ENCODE measurements at places on chromosomes 2 and 18.

DNA sequence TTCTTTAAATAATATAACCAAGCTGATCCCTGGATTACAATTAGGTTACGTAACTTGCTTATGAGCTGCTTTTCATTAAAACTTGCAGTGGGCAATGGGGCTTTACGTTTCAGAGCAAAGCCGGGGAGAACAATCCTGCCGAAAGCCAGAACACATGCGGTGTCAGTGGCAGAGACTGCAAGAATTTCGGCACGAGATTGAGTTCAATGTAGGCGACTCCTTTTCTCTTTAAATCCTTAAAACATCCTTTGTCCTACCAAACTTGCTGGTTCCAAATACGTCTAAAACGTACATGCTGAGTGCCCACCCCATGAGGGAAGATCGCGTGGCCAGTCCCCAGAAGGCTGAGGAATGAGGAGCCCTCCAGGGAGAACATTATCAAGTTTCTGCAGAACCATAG, 36.8 kb upstream of the NCOA1 start:
- no peak for DNase-seq

DNA sequence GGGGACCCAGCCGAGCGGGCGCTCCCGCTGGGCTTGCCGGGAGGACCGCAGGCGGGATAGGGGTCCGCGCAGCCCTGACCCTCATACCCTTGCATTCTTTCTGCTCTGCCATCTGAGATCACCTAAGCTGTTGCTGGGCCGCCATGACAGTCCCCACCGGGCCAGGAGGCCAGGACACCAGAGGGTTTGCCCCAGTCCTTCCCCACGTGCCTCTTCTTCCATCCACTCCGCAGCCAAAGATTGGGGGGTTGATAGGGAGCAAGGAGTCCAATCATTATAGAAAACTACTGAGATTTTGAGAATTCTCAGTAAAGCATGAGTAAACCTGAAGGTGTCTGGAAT, 453 bp upstream of the GRB14 start:
- no peak for DNase-seq

DNA sequence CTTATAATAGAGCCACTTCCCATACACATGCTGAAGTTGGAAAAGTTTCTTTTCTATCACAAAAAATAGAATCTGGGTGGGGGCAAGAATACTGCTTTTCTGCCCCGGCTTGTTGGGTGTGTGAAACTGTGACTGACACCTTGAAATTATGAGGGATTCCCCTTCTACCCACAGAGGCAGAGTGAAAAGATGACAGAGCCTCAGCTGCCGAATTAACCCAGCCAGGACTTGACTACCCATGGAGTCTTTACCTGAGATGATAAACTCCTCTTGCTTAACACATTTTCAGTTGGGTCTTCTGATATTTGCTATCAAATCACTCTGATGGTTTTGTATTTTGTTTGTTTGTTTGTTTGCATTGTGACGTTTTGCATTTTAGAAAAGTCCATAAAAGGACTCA, 66.0 kb upstream of the PMAIP1 start:
- DNase-seq = no peak

GRCh38 chr2:204776781-204777559, 231.7 kb downstream of the PARD3B start:
- DNase-seq = no peak

- no peak for DNase-seq
Measured at GRCh38 chr2:190512539-190513095, 21.9 kb downstream of the NEMP2 start.

DNA sequence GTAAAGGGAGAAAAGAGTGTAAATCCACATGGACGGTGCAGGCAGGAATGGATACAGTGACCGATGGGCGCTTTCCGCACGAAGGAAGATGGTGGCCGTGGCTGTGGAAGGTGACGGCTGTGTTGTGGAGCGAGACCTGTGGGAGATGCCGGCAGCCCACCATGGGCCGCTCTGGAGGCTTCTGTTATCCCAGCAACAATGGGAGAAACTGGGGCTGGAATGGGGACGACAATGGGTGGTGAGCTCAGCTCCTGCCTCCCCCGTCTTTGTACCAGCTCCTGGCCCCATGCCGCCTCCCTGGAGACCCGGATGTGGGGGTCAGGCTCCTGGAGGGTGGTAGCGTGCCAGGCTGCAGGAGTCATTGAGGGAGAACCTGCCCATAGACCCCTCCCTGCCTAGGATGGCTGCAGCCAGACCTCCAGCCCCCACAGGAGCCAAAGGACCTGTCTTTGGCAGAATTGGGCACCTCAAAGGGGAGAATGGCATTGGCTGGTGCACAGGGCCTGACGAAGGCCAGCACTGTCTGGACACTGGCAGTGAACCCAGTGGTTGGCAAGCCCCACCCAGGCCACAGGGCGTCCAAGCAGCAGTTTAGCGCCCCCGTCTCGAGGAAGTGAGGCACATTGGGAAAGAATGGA, 72.6 kb downstream of the SLC66A2 start:
- DNase-seq = no peak

GRCh38 chr2:220147161-220148038, 520.0 kb downstream of the SLC4A3 start:
- no peak for DNase-seq

GRCh38 chr2:133586978-133587377, 18.7 kb upstream of the NCKAP5 start:
- DNase-seq = no peak

DNA sequence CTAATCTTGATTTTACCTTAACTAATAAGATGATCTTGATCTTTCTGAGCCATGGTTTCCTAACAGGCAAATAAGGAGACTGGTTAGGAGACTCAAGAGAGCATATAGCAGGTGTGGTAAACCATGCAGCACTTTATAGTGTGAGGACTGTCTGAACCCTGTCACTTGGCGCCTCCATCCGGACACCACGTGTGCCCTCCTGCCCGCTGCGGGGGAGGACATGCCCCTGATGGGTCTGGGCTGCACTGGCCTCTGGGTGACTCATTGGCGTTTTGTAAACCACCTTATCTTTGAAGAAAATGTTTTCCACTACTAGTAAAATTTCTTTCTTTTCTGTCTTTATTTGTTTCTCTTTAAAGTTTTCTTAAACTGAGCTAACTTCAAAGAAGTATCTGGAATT, 131.1 kb downstream of the FMNL2 start:
- no peak for DNase-seq

- no peak for DNase-seq
Measured at GRCh38 chr18:37520508-37520907, 45.1 kb downstream of the CELF4 start.

DNA sequence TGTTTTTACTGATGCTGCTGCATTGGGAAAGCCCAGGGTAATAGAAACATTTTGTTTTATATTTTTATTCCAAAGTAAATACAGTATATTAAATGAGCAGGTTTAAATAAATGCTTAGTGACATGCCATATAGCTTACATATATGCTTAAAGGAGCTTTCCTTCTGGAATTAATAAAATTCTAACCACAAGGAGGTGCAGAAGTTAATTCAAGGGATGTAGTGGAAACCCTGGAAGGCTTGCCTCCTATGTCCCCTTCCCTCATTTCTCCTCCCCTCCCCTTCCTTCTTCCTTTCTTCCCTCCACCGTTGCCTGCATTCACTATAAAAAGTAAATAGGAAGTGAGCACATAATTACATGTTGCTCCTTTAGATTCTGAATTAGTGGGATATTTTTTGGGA, 96.3 kb downstream of the UBE2E3 start:
- no peak for DNase-seq

GRCh38 chr2:144642131-144642530, 122.2 kb upstream of the ZEB2 start:
- no peak for DNase-seq

DNA sequence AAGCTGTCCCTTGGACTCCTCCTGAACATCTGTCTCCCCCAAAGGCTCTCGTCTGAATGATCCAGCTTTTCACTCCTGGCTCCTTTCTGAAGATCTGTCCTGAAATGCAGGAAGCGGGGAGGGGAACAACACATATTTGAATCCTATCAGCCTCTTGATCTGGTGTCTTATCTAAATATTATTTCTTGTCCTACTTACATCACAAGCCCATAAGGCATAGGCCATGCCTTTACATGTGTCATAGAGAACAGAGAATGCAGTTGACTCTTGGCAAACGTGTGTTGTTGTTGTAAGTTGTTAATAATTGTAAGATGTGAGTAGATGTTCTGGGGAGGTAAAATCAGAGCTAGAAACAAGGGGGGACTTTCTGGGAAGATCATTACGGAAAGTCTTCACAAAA, 57.4 kb downstream of the GATA6 start:
- DNase-seq = no peak

DNA sequence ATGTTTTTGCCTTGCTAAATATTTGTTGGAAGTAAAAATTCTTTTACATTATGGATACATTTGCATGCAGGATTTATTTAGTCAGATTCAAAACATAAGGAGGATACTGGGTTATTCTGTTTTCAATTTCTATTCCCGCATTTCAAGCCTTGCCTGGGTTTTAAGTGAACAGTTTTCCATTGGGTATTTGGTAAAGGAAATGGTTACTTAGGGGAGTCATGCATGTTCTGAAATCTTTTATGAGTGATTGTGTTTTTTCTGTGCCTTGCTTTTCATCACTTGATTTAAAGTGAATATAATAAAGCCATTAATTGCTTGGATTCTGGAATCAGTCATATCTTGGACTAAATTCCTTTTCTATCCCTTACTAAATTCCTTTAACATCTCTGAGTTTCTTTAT, 12.0 kb upstream of the SP9 start:
- no peak for DNase-seq

DNA sequence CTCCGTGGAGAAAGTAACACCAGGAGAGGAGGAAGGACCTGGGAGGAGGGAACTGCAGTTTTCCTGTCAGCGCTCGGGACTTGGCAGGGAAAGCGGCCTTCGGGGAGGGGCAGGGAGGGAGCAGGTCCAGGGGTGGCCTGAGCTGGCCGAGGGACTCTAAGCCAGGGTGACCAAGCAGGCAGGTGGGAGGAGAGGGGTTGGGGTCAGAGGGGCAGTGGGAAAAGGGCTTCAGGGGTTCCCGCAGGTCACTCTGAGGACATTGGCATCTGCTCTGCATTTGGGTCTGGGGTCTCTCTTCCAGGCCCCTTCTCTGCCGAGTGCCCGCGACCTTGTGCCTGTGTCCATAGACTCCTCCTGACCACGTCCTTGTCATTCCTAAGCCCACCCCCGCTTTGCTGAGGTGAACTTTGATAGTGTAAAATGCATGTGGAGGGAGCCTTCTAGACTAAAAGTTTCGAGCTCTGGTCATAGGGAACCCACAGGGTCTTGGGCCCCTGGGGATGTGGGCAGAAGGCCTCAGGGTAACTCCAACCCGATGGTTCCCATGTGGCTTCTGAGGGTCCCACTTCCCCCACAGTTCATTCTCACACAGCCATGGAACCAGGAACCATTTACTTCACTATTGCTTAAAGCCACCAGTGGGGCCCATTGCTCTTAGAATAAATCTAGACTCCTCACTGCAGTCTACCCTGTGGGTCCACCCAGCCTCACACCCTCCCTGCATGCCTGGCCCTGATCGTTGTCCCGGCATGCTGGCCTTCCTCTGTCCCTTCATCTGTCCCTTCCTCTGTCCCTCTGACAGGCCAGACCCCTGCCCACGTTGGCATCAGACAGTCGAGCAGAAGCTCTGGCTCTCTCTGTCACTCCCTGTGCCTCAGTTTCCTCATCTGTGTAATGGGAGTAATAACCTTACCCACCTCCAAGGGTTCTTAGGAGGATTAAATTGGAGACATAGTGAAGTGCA, 229.2 kb downstream of the SEPTIN10 start:
- no peak for DNase-seq

GRCh38 chr18:63236406-63236805, 83.2 kb downstream of the BCL2 start:
- no peak for DNase-seq

DNA sequence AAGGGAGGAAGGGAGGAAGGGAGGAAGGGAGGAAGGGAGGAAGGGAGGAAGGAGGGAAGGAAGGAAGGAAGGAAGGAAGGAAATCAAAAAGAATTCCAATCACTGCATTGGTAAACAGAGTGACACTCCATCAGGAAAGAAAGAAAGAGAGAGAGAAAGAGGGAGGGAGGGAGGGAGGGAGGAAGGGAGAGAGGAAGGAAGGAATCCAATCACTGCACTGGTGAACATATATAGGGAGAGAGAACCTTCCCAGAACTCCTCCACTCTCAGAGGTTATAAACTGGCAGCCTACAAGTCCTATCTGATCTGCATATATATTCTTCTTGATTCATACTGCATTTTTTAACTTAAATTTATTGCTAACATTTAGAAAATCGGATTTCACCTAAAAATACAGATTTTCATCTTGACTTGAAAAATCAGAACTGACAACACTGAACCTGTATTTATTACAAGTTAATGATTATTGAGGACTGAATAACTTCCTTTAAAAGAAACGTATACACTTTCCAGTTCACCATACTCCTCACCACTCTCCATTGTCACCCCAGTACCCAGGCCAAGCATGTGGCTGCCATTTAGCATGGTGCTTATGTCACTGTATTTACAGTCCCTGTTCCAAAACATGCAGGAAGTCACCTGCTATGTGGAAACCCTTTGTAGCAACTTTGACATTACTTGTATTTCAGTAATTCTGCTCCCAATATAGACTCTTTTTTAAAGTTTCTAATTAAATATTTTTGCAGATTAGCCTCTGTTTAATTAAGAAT, 83.5 kb downstream of the ANTXR1 start:
- no peak for DNase-seq

GRCh38 chr2:235262750-235263149, 231.1 kb upstream of the AGAP1 start:
- no peak for DNase-seq

All from activated CD8-positive, alpha-beta memory T cell treated with anti-CD3 and anti-CD28 coated beads for 1 hour (primary cell).